ENCODE measurements at places on chromosomes 3 and 15.

DNA sequence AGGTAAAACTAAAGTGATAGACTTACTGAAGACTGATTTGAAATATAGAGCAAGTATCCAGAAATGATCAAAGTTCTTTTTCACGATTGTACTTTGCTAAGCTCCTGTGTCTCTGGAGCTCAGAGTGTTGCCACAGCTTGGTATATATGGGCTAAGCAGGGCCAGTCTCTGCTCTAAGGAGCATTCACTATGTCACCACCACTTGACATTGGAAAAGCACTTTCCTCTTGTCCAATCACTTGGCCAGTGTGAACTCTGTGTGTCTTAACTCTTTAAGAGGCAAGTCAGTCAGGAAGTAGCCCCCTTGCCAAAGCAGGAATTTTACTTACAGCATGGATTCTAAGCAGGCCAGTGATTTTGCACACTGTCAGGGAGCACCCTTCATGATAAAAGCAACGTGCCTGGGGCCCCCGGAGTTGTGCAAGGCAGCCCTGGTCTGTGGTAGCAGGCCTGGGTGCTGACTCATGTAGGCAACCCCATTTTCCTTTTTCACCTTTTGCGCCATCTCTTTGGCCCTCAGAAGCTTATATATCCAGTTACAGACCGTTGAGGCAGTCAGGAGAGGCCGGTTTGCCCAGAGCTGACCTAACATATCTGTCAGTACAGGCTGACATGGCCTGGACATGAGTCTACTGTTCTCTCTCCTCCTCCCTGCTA lies 73.0 kb downstream of the HCN4 start:
- DNase-seq: no peak

- DNase-seq: no peak
Measured at GRCh38 chr3:157999246-157999645, 107.0 kb downstream of the SHOX2 start.

- DNase-seq: no peak
Measured at GRCh38 chr3:127675651-127676391, 3.1 kb downstream of the ABTB1 start.

DNA sequence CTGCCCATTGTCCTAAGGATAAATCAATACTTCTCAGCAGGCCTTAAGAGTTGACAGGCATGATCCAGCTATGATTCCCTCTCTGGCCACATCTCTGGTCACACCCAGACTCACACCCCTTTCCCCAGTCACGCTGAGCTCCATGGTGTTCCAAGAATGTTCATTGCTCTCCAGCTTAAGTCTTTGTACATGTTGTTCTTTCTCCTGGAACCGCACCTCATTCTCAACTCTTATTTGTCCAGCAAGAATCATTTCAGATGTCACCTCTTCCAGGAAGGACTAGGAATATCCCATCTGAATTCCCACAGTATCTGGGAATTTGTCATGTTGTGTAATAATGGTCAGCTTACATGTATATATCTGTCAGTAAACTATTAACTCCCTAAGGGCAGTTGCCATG lies 118.3 kb upstream of the GALNT15 start:
- no peak for DNase-seq

DNA sequence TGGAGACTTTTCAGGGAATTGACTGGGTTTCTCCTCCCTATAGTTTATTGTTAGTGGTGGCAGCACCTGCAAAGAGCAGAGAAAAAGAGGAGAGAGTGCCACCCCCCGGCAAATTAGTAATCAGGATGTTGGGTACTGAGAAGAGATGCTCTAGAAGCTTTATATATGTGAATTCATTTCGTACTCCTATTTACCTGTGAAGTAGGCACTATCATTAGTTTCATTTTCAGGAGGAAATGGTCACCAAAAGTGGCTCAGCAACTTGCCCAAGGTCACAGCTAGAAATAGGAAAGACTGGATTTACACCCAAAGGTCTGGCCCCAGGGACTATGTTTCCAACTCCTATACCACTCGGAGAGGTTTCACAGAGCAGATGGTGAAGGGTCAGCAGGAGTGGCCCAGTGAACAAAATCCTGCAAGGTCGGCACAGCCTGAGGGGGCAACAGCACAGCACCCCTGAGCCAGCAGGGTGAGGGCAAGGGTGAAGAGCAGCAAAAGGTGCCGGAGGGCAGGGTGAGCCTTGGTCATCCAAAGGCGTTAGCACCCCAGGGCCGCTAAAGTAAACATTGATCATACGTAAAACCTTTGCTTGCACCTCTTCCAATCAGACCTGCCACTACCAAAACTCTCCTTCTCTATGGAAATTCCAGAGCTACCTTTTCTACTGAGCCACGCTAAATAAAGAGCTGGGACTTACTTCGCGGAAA lies 23.6 kb downstream of the VGLL4 start:
- DNase-seq: no peak

DNA sequence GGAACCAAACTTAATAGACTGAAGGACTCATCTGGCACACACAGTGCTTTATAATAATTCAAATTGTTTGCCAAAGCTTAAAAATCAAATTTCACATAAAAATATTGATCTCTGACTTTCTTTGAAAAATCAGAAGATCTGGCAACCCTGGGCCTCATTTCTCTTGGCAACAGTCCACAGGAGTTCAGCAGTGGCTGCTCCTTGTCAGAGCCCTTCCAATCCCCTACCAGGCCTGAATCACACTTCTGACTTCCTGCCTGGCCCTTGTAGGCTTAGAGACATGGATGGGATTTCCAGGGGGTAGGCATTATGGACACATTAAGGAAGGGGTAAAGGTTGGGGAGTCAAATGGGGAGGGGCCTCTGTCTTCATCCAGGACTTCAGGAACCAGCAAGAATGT lies 55.5 kb downstream of the PLS1 start:
- DNase-seq: no peak

- no peak for DNase-seq
Measured at GRCh38 chr15:35115155-35115725, 30.1 kb upstream of the NANOGP8 start.

DNA sequence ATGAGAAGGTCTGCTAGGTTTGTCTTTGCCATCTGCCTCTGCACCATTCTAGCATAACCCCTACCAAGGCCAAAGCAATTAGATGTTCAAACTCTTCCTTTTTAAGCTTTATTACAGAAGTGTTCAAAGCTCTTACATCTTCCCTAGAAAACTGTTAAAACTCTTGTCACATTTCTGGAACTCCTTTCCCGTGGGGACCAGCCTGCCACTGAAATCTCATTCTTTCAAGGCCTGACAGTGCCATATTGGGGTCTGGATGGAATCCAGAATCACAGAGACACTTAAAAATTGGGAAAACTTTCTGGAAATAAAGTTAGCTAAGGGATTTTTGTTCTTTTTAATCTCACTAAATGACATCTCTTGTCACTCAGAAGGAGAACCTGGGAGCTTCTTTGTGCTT lies 153.8 kb upstream of the SLCO3A1 start:
- DNase-seq: no peak

DNA sequence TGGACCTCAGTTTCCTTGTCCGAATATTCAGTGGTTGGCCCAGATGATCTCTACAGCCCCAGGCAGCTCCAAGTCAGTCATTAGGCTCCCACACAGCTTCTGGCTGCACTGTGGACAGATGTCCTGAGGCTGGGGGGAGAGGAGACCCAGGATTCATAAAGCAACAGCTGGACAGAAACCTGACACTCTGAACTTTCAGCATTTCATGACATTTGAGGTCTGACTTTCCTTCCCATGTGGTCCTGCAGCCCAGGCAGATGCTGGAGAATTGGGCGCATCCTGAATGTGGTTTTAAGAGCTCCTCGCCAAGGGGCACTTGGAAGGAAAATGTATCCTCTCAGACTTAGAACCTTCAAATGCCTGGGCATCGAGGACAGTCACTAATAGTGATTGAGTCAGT lies 307.6 kb upstream of the LRRFIP2 start:
- DNase-seq: no peak

GRCh38 chr3:172321035-172321434 lies 127.2 kb downstream of the GHSR start:
- no peak for DNase-seq

DNA sequence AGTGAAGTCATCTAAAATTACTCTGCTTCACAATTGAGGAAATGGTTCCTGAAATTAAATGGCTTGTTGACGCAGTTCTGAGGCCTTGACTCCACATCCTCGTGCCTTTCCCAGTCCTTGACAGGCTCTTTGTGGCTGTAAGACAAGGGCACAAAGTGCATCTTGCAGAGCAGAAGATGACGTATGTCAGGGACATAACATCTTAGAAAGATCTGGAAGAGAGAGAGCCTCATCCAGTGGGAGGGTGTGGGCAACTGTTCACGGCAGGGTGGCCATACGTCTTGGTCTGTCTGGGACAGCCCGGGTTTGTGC lies 91.0 kb downstream of the CHRNA7 start:
- DNase-seq: no peak

DNA sequence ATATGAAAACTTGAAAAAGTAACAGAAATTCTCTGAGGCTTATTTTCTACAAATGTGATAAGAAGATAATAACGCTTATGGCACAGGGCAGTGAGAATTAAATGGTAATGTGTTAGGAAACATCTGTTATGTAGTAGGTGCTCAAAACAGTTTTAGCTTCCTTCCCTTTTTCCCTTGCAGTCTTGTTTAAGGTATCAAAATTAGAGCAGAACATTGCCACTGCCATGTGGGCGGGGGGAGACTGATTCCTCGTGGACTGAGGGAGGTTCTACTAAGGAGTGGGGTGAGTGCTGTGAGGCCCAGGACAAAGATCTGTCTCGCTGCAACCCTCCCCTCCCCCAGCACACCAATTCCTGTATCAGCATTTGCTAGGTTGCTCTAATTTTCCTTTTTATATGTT lies 702.4 kb downstream of the TUSC7 start:
- no peak for DNase-seq

DNA sequence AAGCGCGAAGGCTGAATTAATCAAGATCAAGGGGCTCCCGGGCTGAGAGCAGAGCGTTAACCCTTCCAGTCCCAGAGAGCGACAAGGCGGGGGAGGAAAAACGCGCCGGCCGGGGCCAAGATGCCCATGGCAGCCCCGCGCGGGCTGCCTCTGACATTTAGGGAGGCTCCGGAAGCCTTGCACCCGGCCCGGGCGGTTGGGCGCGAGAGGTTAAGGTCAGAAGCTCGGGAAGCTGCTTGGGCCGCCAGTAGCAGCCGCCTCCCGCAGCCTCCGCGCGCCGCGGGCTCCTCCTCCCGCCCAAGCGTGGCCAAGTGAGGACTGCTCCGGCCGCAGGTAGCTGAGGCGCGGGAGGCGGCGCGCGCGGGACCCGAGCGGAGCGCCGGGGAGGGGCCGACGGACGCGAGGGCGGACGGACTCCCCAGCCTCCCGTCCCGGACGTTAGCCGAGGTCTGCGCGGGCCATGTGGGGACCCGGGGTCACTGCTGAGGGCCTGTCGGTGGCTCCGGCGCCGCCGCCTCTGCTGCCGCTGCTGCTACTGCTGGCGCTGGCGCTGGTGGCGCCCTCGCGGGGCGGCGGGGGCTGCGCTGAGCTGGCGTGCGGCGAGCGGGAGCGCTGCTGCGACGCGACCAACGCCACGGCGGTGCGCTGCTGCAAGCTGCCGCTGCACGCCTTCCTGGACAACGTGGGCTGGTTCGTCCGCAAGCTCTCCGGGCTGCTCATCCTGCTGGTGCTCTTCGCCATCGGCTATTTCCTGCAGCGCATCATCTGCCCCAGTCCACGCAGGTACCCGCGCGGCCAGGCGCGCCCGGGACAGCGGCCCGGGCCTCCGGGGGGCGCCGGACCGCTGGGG lies at the start of gene C3orf80:
TSS of gene C3orf80 (plus strand) at position 247 of the 850 bp plus-strand sequence. CDS start at position 461, 214 bp downstream.
- DNase-seq: peak; percentile 48

- DNase-seq: peak; percentile 22
Measured at GRCh38 chr3:141795276-141795675, 32.1 kb downstream of the GRK7 start.

DNA sequence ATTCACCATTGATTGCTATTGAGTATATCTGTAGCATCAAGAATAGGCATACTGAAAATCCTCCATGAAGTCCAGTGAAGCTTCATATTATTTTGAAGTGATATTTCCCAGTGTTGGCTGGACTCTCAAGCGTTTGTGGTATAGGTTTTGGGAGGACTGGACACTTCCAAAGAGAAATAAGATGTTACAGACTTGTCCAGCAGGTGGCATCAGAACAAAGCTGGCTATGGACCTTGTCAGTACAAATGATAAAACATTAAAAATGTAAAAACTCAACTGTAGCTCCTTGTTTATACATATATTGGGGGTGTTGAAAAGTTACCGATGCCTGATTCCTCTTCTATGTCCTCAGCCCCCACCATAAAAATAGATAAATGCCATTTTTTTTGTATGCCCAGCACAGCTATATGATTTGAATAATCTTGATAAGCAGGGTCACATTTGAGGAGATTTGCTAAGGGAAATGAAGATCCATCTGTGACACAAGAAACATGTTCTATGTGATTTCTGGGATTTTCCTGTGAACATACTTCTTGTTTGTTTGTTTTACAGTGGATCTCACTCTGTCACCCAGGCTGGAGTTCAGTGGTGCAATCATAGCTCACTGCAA lies 54.5 kb upstream of the GOLGA6B start:
- peak; percentile 40 for DNase-seq

DNA sequence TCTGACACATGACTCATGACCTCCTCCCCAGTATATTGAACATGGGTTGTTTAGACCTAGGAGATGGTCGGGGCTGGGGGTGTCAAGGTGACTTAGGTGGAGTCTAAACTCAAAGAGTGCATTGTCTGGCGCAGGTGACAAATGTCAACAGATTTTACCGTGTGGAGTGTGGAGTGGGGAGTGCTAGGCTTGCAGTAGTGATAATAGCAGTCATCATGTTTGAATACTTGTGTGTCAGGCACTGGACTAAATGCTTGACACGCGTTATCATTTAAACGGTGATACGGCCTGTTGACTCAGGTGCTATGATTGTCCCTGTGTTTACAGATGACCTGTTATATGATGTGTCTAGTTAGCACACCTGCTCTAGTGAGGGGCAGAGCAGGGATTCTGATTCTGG lies 30.8 kb downstream of the MUC20 start:
- DNase-seq: no peak

DNA sequence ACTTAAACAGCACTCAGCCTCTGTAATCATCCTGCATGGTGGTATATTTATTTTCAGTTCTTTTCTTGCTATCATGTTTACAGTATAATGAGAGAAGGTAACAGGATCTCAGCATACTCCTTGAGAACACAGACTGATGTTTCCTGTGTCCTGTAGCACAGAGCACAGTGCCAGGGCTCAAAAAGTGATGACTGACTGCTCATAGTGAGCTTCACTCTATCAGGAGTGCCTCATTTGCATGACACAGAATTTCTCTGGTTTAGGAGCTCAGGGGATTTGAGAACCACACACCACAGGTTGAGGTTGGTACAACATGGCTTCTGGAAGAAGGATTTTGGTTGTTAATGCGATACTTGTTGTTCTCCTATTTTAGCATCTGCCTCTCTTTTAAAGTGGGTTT lies 68.5 kb upstream of the SLC2A2 start:
- DNase-seq: no peak

- DNase-seq: no peak
Measured at GRCh38 chr3:124041553-124041952, 49.6 kb upstream of the ROPN1 start.

GRCh38 chr3:143352850-143353550 lies 233.4 kb downstream of the CHST2 start:
- DNase-seq: no peak

- no peak for DNase-seq
Measured at GRCh38 chr3:160695915-160696327, 19.0 kb downstream of the ARL14 start.

- no peak for DNase-seq
Measured at GRCh38 chr3:84991422-84991900, 32.7 kb downstream of the CADM2 start.

All from CD4-positive, alpha-beta T cell treated with Interleukin-17A for 4 hours (primary cell).